ENCODE measurements at places on chromosomes 3 and 15.

DNA sequence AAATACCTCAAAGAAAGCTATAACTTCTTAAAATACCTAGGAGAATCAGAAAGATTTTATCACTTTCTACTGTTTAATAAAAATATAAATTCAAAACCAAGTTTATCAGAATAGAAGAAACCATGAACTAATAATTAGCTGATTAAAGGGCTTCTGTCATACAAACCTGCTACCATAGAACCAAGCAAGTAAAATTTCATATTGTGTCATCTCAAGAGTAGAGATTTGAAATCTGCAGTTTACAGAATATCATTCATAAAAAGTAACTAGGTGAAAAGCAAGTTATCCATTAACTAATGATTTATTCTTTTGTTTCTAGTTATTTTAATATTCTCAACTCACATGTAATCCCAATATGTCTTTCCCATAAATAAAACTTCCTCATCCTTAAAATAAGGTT is 36.8 kb upstream of the XXYLT1 start:
- no peak for DNase-seq

DNA sequence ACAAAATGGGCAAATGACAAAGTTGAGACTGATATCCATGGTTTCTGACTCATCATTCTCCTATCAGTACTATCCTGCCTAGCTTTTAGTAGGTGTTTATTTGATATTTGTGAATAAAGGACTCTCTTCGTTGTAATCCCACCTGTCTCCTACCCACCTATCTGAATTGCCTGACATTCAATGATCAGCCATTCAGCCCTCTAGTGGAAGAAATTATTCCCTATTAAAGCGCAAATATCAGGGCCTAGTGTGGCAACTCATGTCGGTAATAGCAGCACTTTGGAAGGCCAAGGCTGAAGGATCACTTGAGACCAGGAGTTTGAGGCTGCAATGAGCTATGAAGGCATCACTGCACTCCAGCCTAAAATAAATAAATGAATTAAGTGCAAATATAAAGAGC is 195.7 kb upstream of the SETMAR start:
- DNase-seq, result no peak

DNA sequence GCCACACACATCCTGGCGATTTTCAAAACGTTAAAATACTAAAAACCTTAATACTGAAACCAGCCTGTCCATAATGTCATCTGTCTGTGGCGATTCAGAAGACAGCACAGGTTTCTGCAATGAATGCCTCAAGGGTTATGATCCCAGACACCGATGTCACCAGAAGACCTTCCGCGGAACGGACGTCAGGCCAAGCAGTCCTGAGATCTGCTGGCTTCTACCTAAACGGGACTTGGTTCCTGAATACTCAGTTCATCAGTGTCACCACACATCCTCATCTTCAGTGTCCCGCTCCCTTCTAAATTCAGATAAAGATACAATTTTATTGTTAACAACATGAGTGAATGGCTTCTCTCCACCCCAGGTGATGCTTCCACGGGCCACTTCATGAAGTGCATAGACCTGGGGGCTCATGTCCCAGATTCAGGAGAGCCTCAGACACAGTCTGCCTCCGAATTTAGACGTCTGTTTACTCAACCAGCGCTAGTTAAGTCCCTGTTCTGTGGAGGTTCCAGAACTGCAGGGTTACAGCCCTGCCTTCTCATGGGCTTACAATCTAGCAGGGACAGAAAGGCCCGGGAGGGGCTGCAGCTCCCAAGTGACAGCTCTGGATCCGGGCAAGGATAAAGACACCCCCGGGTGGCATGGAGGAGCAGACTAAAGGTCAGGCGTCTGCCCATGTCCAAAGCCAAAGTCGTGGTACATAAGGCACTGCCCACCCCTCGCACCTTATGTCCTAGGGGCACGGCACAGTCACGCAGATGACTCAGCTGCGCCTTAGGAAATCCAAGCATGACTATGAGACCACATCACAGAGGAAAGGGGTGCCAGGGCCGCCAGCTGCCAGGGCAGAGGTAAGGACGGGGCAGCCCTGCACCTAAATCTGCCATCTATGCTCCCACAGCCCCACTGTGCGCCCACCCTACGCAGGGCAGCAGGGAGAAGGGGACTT is 75.9 kb downstream of the VGLL4 start:
- no peak for DNase-seq

DNA sequence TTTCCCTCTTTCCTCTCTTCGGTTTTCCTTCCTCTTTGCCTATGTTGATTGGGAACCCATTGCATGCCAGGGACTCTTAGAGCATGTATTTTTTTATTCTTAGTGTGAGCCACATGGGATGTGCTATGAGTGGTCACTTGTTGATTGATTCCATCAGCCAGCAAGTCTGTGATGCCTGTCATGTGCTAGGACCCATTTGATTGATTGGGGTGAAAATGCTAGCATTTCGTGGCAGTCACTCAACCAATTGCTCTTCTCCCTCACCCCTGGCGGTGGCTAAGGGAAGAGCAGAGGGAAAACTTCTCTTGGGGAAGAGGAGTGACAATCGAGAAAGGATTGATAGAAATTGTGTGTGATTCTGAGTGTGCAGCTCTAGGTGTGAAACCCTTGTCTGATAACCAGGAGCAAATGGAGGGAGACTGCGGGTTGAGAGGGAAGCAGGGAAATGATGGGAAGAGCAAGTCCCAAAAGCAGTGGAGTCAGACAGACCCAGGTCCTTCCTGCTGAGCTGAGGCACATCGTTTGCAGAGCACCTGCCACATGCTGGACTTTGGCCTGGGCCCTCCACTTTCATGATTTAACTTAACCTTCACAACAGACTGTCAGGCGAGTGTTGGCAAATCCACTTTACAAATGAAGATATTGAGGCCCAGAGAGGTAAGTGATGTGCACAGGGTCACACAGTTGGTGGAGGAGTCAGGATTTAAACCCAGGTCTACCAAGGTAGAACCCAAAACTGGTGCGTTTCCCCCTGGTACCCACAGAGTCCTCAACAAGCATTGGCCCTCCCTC is 40.0 kb downstream of the SLC6A11 start:
- no peak for DNase-seq

DNA sequence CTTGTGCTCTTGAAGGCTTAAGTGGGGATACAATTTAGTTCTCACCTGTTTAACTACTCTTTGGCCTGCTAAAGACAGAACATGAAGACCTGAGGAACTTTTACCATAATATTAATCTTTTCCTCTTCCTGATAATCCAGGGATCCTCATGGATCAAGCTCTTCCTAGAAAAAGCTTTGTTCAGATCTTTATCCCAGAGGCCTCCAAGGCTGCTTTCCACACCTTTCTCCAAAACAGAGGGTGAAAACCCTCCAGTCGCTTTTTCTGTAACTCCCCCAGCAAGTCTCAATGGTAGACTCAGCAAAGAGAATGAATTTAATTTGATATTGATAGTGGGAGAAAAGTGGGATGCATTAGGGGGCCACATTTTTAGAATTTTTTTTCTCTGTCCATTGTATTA is 203.6 kb downstream of the CGGBP1 start:
- DNase-seq, result no peak

DNA sequence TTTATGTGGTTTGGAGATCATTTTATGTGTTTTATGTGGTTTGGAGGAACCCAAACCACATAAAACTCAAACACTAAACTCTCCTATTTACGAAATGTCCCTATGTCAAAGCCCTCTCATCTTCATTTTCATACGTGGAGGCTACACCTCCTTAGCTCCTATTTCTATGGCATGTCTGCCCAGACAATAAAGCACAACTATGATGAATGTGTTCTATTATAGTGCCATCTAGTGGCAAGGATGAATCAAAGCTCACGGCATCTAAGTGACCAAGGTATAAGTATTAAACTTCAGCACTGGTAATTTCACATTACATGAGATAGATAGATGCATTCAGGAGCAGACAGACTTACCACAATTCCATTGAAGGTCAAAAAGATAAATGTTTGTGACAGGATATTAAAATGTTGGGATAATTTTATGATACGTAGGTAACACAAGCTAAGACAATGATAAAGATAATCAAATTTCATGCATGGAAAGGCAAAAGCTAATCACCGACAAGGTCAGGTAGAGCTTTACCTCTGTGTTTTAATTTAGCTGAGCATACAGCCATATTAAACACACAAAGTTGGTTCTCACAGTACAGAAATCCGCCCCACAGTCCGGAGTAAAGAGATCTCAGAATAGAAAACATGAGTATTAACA is 130.6 kb upstream of the FHIT start:
- DNase-seq, result no peak

DNA sequence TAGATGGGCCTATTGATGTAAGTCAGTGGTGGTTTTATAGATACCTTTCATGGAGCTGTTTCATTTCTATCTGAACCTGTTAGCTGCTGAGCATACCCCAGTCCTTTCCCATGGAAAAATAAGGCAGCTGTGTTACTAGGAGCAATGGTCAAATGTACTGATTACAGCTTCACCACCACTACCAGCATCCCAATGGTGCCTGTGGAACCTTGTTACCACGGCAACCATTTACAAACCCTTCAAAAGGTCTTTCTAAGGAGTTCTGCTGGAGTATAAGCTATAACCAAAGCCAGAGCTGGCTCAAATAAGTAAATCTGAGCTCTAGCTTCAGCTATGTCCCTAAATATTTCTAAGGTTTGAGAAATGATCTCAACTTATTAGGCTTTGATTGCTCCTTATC is 133.4 kb upstream of the ACP3 start:
- no peak for DNase-seq

DNA sequence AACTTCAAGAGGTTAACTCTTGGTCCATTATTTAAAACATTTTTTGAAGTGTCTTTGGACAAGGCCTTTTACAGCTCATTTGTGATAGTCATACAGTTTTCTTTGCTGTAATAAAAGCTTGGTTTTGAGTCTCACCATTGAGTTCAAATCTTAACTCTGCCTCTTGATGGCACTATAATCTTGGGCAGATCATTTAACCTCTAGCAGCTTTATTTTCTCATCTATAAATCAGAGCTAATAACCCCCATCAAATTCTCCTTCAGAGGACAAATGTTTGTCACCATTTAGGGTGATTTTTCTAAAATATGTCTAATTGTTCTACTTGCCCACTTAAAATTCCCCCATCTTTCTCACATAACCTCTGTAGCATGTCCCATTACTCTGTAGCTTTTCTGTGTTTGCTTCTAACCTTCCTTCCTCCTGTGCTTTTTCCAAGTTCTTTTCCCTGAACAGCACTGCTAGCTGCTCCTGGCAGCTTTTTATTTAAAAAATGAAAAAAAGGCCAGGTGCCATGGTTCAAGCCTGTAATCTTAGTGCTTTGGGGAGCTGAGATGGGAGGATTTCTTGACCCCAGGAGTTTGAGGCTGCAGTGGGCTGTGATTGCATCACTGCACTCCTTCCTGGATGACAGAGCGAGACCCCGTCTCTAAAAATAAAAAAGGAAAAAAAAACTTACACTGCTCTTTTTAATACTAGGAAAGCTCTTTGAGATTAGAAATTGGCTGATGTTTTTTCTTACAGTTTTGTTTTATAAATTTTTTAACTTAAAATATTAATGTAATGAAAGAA is 28.5 kb downstream of the UBE2E1 start:
- DNase-seq, result no peak

- no peak for DNase-seq
These were observed 119.7 kb downstream of the CD47 start for GRCh38 chr3:107970993-107971580.

GRCh38 chr15:69032031-69032430 is 17.5 kb downstream of the NOX5 start:
- no peak for DNase-seq

DNA sequence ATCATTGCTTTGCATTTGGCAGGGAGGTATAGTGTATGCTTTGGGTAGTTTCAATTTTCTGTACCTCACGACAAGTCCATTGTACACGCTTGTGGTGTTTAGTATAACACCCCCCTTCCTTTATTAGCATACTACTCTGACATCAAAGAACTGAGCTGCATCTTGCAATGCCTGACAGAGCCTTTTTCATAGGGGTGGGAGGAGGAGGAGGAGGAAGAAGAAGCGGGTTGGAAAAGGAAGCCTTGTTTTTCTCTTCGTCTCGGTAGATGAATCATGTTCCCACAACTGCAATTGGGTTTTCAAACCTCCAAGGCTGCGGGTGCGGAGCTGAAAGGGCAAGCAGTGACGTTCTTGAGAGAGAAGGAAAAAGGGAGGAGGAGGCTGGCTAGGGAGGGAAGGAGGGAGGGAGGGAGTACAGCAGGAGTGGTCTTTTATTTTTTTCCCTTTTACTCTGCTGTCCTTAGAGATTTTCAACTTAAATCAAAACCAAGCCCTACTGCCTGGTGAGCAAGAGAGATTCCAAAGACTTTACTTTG is 175.7 kb downstream of the KLHL25 start:
- DNase-seq, result peak; percentile 42

GRCh38 chr15:70507772-70508371 is 255.5 kb downstream of the UACA start:
- DNase-seq, result no peak

GRCh38 chr3:78798266-78798832 is 969.4 kb downstream of the ROBO1 start:
- no peak for DNase-seq

GRCh38 chr3:113128386-113129015 is 82.9 kb upstream of the BOC start:
- no peak for DNase-seq

- no peak for DNase-seq
These were observed 315.1 kb downstream of the ROBO2 start for GRCh38 chr3:77354958-77355357.

DNA sequence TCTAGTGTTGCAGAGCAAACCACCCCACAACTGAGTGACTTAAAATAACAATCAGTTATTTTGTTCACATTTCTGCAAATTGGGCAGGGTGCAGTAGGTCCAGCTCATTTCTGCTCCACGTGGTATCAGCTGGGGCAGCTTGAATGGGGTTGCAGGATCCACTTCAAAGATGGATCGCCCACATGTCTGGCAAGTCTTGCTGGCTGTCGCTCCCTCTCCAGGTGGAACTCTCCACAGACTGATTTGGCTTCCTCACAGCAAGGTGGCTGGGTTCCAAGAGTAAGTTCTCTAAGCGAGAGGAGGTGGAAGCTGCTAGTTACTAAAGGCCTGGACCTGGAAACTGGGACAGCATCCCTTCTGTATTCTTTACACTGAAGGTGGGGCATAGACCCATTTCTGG is 213.3 kb downstream of the SLC9A9 start:
- DNase-seq, result no peak

GRCh38 chr3:10002951-10003350 is 16.3 kb upstream of the EMC3 start:
- no peak for DNase-seq

GRCh38 chr3:173371848-173372487 is 25.6 kb upstream of the NLGN1 start:
- DNase-seq, result no peak

DNA sequence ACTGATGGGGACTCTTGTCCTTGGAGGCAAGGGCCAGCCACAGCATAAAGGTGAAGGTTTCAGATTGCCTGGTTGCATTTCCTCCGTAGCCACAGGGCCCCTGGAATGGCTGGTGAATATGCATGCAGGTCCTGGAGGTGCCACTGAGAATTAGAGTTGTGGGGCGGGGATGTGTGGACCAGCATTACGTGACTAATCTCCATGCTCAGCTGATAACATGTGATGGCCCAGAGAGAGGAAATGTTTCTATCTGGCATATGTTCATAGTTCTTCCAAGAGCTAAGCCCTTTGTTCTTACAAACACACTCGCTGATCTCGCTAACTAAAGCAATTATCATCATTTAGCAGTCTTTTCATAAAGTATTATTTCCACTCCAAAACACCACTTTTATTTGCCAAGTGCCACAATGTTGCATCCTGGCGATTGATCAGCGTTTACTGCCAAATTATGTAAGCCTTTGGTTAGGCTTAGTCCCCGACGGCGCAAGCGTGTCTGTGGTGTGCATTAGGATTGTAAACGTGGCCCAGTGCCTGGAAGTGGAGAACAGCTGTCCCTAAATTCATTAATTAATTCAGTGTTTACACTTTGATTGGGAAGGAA is 55.9 kb downstream of the CGNL1 start:
- DNase-seq, result no peak

All from stimulated activated CD4-positive, alpha-beta T cell treated with anti-CD3 and anti-CD28 coated beads, TNF-alpha, amount 100 ng/mL, for 24 hours (primary cell).